Activated T-cell treated with anti-CD3 and anti-CD28 coated beads for 1 hour (primary cell): ENCODE measurements at places on chromosomes 13 and 19.

DNA sequence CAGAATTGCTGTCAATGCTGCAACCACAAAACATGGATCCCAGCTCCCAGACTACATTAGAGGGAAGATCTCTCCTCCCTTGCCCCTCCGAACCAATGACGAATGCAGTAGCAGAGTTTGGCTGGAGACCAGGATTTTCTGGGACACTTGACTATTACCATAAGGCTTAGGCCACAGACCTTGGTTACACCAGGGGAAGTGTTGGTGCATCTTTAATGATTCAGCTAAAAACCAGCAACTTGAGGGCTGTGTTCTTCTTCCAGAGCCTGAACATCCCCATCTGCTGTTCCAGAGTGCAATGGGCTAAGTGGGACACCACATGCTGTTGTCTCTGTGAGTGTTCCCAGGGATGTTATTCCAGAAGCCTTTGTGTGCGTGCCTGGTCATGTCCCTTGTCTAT, 528.2 kb downstream of the LMO7 start:
- no peak for DNase-seq

DNA sequence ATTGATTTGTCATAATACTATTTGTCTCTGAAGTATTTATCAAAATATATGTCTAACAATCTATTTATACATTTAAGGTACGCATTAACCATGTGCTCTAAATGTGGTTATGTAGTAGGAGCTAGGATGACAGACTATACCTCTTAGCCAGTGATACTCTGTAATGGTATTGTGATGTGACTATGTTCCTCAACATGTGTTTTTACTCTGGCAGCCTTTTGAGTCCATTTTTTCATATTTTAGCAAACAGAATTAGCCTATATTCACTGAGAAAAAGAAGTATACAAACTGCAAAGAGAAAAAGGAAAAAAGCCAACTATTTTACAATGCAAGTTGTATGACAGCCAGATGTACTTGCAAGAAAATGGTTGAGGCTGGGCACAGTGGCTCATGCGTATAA, 26.7 kb downstream of the MAB21L1 start:
- no peak for DNase-seq

DNA sequence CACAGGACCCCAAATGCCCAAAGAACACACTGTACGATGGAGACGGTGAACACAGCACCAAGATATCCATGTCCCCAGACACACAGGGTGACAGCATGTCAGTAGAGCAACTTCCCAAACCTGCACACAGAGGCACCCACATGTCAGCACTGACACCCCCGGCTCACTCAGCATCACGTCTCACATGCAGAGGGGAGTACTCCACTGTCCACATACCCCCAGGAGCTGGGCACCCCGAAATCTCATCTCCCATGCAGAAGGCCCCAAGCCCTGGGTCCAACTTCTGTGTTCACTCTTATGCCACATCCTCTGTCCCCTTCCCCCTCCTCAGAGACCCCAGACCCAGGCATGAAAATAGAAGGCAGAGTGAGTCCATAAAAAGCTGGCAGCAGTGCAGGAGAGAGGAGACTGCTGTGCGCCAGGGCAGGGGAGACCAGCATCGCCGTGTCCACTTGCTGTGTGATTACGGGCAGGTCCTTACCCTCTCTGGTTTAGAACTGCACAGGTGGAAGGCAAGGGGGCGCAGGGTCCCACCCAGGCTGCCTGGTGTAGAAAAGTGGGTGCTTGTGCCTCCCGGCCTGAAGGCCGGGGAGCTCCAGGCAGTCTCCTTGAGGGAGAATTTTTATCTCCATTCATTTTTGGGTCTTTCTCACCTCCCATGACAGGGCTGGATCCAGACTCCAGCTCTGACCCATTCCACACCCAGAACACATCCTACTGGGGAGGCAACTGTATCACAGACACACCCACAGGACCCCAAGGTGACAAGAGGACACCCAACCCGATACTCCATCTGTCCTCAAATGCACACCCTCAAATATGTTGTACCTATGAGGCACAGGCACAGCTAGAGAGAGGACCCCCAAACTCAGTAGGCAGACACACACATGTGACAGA, 17.0 kb downstream of the ERFL start:
- DNase-seq: no peak

DNA sequence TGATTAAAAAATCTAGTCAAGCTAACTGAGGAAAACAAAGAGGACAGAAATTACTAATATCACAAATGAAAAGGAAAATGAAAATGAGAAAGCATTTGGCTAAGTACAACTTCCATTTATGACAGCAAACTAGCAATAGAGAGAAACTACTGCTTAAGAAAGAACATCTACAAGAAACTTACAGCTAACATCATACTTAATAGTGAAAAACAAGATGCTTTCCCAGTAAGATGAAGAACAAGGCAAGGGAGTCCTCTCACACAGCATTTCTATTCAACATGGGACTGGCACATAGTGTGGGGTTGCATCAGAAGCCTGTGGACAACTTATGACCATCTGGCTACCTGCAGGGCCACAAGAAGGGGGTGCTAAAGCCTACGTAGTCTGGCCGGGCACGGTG, 39.3 kb downstream of the ZNF44 start:
- DNase-seq: no peak
